ENCODE measurements at places on chromosomes 2 and 18.

GRCh38 chr18:49708662-49709346, 104.5 kb downstream of the ACAA2 start:
- DNase-seq, result no peak

DNA sequence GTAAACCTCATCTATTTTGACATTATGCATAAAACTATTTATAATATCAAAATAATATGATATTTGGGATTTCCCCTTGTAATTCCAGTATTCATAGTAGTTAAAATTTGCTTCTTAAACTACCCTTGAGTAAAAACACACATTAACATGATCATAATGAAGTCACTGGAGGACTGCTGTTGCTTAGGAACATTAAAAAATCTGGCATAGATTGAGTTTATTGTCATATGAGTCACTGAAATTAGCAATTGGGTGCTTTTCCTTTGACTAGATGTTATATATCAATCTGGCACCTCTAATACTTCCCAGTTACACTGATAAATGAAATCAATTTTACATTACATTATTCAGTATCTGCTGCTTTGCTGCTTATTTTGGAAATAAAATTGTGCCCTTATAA, 57.0 kb upstream of the ZC3H15 start:
- DNase-seq, result no peak

DNA sequence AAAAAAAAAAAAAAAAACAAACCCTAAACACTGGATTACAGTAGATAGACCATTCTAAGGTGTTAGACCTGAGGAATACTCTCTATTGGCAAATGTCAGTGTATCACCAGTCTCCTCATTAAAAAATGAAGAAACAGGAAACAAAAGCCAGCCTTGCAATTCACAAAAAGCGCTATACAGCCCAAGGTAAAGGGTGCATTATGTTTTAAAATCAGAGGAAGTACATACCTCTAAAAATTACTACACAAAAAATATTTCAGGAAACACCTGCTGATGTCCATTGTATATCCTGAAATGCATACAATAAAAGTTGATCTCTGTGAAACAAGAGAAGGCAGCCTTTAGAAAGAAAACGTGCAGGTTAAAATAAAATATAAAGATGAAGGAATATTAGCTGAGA, 54.9 kb upstream of the TSPYL6 start:
- DNase-seq, result no peak

DNA sequence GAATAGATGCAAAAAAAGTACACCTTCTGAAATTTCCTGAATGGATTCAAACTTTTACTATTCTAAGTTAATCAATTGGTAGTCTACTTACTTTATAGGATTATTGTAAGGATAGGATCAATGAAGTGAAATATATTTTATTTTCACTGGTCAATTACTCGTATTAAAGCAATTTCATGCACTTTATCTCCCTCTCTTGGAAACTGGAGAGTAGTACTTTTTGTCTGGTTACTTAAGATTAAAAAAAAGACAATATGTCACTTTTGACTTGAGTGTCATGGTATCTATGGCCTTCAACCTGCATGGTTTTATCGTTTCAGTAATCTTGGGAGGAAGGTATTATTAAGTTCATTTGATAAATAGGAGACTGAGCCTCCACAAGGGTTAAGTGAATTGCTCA, 1.0 kb upstream of the KYNU start:
- DNase-seq, result no peak

GRCh38 chr2:156903335-156903734, 354.2 kb upstream of the GALNT5 start:
- no peak for DNase-seq

DNA sequence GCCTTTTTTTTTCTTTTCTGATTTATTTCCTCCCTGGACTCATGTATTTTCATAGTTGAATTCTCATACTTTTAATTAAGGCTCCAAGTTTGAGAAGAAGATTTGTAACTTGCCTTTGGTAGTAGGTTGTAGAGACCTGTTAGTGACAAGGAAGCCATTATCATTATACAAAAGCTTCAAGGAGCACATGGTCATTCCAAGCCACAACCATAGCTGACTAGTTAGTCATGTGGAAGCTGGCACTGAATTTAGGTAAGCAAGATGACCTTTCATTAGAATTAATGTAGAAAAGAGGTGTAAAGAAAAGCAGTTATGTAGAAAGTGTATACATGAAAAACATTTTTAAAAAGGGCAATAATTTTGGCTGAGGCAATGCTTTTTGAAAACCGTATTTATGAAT, 89.7 kb downstream of the LRP1B start:
- no peak for DNase-seq

GRCh38 chr18:63147973-63148372, 171.6 kb downstream of the BCL2 start:
- DNase-seq, result no peak

DNA sequence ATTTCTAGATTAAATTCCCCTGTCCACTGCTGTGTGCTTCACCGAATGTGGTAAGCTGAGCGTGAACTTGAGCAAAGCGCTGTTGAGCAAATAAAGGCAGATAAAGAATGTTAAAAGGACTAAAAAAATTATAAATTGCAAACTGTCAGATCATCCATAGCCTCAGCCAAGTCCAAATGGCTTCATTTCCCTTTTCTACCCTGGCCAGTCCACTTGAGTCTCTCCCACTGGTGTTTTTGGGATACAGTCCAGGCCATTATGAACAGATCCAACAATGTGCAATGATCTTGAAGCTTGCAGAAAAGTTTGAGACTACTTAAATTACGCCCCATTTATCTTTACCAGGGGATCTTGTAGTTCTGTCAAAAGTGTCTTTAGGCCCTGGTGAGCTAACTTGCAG, 254.6 kb upstream of the PIK3C3 start:
- no peak for DNase-seq

- DNase-seq, result no peak
Measured at GRCh38 chr18:45255197-45255890, 359.9 kb upstream of the SLC14A2 start.
